ENCODE measurements at places on chromosomes 3 and 15.
A peak's percentile ranks its signal among the peaks of the same experiment; 100 is the strongest.

- DNase-seq = peak; percentile 48
These were observed 93.4 kb downstream of the CCNL1 start for GRCh38 chr3:157066335-157067098.

- DNase-seq = peak; percentile 82
These were observed 154.3 kb upstream of the RORA start for GRCh38 chr15:61383421-61383820.

DNA sequence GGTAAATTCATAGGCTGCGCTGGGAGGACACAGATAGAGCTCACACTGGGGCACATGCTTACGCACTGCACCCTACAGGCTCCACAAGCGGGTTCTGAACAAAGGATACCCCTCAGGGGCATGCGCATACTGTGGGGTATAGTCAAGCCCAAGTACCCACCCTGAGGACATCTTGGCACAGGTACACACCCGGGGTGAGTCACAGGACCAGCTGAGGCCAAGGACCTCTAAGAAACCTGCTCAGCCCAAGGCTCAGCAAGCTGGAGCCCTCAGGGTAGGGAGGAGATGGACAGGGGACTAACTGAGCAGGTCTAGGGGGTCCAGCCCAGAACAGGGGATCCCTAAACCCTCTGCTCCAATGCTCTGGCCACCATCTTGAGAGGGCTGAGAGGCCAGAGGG lies 3.3 kb downstream of the SHISA5 start:
- DNase-seq = no peak

DNA sequence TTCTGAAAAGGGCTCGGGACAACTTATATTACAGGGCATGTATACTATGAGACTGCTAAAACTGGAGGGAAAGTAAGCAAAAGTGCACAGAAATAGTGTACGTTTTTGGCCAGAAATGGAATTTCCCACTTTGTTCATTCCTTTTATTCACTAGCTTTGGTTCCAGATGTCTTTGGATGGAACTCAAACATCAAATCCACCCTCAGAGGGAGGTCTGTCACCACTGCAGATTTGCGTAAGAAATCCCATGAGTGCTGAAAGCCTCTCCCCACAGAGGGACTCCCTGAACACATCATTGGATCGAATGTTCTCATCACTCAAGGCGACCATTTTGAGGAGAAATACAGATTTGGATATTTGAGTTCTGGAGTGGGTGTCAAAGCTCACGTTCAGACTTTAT lies 71.6 kb downstream of the FEM1B start:
- peak; percentile 62 for DNase-seq
